ENCODE measurements at places on chromosomes 11 and 22. TPM values are rescaled to one million over a fixed set of nuclear protein-coding genes. Genes with fewer than 3 reads are reported as not detected.

DNA sequence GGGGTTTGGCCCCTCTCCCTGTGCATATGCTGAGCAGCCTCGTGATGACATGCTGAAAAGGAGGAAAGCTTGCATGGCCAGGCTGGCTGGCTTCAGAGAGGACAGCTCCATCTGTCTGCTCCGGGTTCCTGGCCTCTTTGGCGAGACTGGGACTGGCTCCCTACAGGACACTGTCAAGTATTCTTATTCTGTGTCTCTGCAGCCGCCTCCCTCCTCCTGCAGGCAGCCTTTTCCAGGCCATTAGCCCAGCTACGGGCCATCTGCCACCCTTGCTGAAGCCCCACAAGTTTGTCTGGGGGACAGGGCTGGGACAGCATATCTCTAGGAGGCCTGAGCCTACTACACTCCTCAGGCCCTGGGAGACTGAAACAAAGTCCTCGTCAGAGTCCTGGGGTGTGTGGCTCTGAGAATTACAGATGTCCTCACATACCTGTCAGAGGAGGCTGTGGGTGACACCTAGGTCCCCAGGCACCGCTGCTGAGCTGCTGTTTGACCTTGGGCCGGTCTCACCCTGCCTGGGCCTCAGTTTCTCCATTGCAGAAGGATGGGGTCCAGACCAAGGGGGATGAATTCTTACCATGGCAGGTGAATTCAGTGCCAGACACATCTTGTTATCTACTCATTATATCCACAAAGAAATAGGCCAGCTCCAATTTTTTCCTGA is 11.0 kb downstream of the MRGPRG start:
- DNase-seq: no peak

KRTAP5-11 gene
- total RNA-seq: not detected

DNA sequence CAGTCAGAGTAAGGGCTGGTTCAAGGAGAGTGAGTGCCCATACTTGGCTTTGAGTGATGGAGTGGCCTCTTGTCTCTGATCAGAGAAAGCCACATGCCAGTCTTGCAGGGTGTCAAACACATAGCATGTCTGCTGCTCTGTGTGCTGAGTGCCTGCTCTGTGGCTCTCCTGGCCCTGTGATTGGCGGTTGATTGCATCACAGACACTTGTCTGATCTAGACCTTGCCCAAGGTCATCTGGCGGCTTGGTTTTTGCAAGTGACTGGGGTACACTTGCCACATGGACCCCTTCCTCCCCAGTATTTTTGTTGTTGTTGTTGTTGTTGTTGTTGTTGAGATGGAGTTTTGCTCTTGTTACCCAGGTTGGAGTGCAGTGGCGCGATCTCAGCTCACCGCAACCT is 10.3 kb downstream of the OSBP2 start:
- DNase-seq: no peak

DNA sequence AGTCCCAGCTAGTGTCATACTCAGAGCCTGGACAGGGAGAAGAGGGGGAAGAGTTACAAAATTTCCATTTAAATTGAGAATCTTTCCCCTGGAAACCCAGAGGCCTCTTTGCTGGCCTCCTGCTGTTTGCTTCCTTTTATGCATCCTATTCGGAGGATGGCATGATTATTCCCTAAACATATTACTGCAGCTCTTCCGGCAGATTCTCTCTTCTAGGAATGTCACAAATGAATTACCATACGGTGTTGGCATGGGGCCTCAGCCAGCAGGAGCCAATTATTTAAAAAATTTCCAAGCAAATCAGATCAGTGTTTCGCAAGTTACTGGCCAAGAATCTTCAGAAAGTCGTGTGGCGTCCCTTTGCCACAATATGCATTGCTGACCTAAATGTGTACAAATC is 326.7 kb upstream of the NCAM1 start:
- no peak for DNase-seq
